ENCODE measurements at places on chromosomes 1 and 21.

DNA sequence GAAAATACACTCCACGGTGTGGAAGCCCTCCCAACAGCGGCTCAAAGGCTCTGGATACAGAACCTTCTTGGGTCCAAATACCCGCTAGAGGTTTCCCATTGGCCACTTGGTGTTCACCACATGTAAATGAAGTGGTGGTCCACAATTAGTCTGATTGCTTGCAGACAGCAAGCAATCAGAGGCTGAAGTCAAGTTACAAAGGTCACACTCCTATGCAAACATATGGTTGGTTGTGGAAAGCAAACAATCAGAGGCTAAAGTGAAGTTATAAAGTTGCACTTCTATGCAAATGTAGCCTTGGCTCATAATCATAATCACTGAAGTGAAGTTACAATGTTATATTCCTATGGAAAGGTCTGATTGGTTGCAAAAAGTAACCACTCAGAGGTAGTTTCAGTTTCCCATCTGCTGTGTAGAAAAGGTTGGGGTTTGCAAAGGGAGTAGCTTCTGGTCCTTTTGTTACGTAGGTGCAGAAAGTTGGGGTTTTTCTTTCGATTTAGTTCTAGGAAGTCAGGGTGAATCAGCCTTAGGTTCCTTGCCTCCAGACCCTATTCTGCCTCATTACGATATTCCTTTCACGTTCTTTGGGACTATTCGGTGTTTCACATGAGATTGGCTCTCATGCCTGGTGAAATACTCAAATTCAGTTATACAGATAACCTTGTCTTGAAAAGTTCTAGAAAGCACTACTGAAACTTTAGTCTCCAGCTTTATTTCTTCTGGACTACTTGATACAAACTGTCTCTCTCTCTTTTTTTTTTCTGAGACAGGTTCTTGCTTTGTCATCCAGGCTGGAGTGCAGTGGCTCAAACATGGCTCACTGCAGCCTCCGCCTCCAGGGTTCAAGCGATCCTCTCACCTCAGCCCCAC is 36.7 kb upstream of the MTF2 start:
- DNase-seq = no peak

DNA sequence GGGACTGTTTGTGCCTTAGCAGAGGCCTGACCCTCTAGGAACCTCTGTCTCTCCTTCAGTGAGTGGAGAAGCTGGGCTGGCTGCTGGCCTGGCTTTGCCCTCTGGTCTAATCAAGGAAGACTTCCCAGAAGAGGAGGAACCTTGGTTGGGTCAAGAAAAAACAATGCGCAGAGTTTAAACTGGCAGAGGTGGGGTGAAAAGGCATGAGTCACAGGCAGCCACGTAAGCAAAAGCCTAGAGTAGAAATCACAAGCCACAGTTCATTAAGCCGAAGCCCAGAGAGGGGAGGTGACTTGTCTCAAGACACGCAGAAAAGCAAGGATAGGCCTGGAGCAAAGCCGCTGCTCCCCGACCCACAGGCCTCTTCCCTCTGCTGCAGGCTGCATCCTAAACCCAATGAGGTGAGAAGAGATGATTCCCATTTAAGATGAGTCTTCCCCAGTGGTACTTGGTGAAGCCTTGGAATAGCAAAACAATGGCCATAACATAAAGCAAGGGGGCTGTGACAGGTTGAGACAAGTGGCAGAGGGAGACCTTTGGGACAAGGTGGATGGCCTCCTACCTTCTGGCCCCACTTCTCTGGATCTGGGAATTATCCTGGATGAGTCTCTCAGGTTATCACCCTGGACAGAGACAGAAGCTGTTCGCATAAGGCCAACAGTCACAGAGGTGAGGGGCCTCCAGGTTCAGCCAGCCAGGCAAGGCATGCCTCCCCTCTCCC is 7.7 kb downstream of the PDZK1IP1 start:
- peak; percentile 68 for DNase-seq

DNA sequence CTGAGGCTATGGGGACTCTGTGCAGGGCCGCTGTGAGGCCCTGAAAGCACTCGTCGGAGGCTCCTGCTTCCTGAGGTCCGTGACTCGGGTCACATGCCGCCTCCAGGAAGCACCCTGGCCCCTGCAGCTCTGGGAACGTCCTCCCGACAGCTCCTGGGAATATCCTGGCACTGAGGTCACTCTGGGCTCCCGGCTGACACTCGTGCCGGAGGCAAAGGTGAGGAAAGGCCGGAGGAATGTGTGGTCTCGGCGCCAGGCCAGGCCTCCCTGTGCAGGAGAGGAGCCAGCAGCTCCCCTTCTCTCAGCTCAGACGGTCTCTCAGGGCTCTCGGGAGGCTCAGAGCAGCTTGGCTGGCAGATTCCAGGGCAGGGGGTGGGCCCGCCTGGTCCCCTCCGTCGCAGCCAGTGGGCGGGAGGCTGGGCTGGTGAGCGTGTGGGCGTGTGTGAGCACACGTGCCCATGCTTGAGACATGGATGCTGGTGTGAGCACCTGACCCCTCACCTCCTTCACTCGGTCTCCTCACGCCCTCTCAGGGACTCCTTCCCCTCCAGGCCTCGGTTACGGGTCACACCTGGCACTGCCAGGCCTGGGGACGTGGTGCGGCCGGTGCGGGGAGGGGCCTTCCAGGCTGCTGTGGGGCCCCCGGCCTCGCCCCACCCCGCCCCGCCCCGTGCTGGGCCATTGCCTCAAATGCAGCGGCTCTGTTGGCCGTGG is 5.5 kb upstream of the RNF223 start:
- DNase-seq = peak; percentile 84

GRCh38 chr1:7644961-7645750 is 125.9 kb upstream of the VAMP3 start:
- no peak for DNase-seq

GRCh38 chr1:116944613-116945012 is 34.9 kb downstream of the PTGFRN start:
- DNase-seq = no peak

GRCh38 chr1:115176189-115176588 is 86.9 kb upstream of the TSPAN2 start:
- DNase-seq = no peak

- no peak for DNase-seq
These were observed 227.7 kb upstream of the SAMSN1 start for GRCh38 chr21:14773777-14774345.

GRCh38 chr1:214380396-214380795 is 99.4 kb downstream of the SMYD2 start:
- peak; percentile 66 for DNase-seq

DNA sequence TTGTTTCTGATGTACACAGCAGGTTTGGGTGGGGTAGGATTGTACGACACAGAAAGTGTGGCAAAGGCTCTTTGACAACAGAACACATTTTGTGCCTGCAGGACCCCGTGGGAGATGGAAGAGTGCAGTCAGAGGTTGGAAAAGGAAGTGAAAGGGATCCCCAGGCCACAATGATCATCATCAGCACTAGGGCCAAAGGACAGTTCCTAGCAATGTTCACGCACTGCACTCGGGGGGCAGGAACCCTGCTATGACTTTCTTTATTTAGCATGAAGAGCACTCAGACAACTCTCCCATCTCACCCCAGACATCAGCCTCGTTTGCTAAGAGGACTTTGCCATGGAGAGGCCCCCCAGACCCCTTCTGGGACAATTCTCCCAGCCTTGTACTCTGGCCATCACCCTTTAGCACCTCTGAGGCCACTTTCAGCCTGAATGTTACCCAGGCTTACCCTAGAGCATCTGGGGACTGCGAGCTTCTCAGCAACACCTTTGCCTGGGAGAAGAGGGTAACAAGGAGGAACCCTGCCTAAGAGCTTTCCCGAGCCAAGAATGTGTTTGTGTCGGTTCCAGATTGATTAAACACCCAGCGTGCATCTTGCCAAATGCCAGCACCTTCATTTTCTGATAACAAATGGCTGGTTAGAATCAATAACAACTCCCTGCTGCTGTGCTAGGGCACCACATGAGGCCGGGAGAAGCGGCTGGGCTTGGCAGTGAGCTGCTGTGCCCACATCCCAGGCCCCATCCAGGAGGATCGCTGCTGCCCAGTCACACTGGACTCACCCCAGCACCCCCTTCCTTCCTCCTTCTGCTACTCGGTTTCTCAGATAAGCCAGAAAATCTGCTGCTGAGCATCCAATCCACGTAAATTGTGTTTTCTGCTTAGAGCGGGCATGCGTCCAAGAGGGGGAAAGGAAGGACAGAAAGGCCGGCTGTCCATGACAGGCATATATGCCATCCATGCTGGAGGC is 633.1 kb downstream of the AJAP1 start:
- no peak for DNase-seq

GRCh38 chr1:242689378-242689777 is 164.9 kb upstream of the PLD5 start:
- no peak for DNase-seq

DNA sequence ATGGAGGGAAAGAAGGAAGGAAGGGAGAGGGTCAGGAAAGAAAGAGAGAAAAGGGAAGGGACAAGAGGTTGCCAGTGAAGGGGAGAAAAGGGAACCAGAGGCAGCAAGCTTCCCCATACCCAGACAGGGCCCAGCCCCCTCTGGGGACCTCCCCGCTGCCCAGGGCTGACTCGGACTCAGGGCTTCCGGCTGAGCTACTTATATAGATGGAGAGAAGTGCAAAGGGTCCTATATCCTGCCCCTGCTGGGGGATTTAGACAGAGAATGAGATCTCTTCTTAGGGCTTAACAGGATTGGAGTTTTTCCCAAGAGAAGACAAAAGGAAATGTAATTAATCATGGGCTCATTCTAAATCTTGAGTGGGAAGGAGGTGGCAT is at the start of gene ETV3L:
ETV3L (minus strand) TSS at position 176 of the 377 bp plus-strand sequence. CDS start 285 bp downstream, outside the sequence.
- DNase-seq = no peak

- no peak for DNase-seq
These were observed 40.2 kb upstream of the CAMTA1 start for GRCh38 chr1:6745073-6745472.

DNA sequence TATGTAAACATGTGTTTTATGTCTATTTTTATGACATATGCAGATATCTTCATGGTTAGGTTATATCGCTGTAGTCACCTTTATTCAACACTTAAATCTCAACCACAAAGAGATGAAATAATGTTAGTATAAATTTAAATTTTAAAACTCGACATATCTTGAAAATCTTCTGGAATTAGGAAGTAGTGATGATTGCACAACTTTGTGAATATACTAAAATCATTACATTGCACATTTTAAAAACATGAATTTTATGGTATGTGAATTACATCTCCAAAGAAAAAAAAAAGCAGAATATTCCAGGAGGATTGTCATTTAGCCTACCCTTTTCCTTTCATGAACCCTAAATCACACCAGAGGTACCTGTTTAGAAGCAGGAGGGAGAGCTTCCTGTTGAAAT is 39.4 kb upstream of the CACYBP start:
- no peak for DNase-seq

DNA sequence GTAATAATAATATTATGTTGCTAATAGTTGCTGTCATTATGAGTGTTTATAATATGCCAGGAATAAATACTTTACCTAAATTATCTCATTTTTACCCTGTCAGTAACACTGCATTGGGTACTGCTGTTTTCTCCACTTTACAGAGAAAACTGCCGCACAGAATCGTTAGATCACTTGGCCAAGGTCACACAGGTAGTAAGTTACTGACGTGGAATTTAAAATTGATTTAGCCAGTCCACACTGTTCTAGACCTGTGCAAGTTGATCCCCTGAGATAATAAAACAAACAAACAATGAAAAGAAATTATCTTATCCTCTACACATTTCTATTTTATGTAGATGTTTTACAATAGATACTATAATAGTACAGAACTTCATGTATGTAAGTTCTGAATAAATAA is 174.1 kb downstream of the ROR1 start:
- DNase-seq = no peak

- DNase-seq = no peak
These were observed 268.3 kb downstream of the ASTN1 start for GRCh38 chr1:176896216-176896615.

DNA sequence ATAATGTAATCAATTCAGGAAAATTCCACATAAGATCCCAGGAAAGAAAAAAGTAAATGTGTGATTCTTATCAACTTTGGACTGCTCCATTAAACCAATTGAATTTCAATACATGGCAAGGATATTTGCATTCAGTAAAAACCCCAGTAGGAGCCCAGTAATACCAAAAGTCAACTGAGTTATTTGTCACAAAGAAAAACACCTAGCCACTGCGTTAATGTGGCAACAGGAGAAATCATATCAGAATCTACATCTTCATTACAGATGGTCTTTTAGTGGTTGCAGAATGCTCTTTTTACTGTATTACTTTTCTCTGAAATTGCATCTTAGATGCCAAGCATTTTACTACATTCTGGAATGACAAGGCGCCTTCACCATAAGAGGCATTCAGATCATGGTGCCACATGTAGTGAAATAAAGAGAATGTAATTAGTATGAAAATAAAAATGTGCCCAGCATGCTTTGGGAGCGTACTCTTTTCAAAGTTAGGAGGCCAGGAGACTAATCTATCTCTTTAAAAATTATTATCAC is 180.7 kb downstream of the PATJ start:
- DNase-seq = no peak

- DNase-seq = peak; percentile 80
These were observed at the start of gene SLC27A3 for GRCh38 chr1:153774780-153775457. Gene SLC27A3 (plus strand): TSS chr1:153775407. CDS start chr1:153775498, 91 bp downstream.

DNA sequence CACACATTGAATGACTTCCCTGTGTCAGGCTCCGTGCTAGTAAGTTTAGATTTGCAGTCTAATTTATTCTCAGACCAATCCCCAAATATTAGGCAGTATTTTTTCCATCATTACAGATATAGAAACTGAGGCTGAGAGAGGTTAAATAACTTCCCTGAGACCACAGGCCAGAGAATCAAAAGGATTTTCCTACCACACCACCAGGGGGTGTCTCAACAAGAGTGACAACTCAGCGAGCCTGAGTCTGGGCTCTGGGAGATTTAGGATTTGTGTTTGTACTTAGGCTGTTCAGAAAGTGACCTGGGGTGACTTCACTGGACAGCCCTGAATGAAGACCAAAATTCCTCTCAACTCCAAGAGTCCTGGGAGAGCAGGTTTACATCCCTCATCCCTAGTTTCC is 13.3 kb upstream of the LCE5A start:
- DNase-seq = no peak

DNA sequence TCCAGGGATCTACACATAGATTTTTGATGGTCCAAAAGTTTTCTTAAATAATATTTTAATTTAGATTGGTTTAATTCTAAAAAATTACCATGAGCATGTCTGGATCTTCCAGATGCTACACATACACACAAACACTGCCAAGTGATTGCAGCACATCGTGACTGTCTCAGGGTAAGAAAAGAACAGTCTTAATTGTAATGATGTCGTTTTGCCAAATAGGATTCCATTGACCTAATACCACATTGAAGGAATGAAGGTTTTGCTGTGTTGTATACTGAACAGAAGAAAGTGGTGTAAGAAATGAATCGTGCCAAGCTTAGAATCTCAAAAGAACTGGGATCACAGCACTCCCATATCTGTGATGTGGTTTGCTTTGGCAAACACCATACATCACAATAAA is 633.3 kb upstream of the CAMK1G start:
- DNase-seq = no peak

- peak; percentile 79 for DNase-seq
These were observed 3.1 kb downstream of the ACAP3 start for GRCh38 chr1:1304331-1305299.

GRCh38 chr1:240441669-240442068 is 170.3 kb downstream of the GREM2 start:
- no peak for DNase-seq

Measured in fibroblast of lung (primary cell).